ENCODE measurements at places on chromosomes 1 and 21.
A peak's percentile ranks its signal among the peaks of the same experiment; 100 is the strongest.

DNA sequence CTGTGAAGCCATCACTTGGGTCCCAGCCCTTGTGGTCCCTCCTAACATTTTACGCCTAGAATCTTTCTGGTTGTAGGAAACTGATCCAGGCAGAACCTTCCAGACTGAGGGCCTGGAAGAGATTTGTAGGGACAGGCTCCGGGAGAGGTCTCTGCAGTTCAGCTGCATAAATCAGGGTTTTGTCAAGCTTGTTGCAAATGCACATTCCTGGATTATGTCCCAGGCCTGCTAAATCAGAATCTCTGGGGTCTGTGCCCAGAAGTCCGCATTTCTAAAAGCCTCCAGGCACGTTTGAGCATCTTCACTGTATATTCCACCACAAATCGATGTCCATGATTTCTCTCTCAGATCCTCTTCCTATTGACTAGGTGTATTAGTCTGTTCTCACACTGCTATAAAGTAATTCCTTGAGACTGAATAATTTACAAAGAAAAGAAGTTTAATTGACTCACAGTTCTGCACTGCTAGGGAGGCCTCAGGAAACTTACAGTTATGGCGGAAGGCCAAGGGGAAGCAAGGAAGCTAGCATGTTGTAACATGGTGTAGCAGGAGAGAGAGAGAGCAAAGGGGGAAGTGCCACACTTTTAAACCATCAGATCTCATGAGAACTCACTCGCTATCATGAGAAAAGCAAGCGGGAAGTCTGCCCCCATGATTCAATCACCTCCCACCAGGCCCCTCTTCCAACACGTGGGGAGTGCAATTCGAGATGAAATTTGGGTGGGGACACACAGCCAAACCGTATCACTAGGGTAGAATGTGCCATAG lies 1.2 kb upstream of the FHAD1 start:
- DNase-seq: no peak

- DNase-seq: no peak
Measured at GRCh38 chr1:51203121-51203873, 32.8 kb upstream of the RNF11 start.

DNA sequence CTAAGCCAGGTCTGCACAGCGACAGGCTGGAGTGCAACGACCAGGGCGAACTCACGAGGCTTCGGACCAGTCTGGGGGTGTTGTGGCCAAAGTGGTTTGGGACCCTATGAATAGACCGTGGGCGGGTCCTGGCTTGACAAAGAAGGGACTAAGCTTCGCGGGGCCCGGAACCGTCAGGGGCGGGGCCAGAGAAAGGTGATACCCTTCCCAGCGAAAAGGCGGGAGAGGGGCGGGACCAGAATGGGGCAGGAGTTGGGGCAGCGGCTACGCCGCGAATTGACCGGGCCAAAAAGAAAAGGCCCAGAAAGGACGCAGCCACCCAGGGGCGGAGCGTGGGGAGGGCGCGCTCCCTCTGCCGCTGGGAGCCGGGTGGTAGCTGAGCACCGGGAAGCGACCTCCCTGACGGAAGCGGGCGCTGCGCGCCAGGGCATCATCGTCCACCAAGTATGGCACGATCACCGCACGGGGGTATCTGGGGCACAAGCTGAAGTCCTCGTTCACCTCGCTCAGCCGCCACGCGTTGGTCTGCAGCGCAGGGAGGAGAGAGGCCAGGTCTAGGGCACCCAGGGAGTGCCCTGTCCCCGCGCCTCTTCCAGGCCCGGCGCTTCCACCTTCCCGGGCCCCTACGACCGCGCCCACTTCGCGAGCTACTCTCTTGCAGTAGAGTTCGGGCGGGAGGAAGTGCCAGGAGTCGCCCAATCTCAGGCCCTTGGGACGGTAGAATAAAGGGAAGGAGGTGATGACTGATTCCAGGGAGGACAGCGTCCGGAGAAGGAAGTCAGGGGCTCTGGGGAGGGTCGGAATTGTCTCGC lies 6.7 kb upstream of the FAM167B start:
- DNase-seq: peak; percentile 29

DNA sequence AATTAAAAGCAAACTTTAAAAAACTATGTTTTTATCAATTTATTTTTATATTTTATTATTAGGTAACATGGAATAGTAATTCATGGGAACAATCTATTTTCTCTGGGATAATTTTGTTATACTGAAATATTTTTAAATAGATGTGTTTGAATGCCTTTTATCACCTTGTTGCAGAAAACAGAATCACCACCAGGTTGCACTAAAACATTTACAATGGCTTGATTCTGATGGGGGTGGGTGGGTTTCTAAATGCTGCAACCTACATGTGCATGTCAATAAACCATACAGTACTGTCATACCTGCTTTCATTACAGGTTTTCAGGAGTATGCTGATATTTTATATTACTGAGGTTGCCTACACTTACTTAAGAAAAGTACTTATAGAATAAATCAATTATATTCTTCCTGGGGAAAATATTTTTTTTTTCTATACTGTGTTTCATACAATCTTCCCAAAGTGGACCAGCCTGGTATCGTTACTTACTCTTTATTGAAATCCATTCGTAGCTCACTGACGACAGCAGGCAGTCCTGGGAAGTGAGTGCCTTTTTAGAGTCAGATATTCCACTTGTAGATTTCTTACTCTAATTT lies 132.8 kb downstream of the PTPRC start:
- DNase-seq: peak; percentile 78

GRCh38 chr1:14182856-14183255 lies 415.6 kb upstream of the KAZN start:
- DNase-seq: no peak

- DNase-seq: no peak
Measured at GRCh38 chr1:21655748-21656147, 13.4 kb downstream of the RAP1GAP start.

DNA sequence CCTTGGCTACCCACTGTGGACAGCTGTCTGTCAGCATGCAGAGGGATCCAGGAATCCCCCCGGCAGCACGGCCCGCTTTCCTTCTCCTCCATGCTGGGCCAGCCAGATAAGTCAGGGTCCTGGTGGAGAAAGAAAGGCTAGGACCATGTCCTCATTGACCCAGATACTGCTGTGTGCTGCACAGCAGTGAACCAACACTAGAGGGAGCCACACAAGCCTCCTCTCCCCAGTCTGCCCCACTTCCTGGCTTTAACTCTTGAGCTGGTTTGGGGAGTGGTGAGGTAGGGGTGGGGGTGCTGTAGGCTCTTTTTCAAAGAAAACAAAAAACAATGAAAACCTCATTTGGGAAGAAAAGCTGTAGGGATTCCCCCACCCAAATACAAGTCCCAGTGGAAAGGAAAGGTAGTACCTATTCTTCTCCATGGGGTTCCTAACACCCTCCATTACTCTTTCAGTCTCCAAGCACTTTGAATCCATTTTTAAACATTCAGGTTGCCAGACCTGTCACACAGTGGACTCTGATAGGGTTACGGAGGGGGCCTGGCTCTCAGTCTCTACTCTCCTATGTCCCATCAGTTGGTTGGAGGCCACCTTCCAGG lies 84.9 kb upstream of the CD1D start:
- no peak for DNase-seq

GRCh38 chr1:69920426-69920825 lies 285.0 kb downstream of the LRRC40 start:
- DNase-seq: no peak

GRCh38 chr1:148166558-148167492 lies 14.7 kb upstream of the NBPF11 start:
- no peak for DNase-seq
